Stimulated activated CD4-positive, alpha-beta T cell treated with anti-CD3 and anti-CD28 coated beads, Interleukin-1b, Interleukin-23, amount 100 ng/mL, for 1 hour (primary cell): ENCODE measurements at places on chromosomes 5 and 9.

DNA sequence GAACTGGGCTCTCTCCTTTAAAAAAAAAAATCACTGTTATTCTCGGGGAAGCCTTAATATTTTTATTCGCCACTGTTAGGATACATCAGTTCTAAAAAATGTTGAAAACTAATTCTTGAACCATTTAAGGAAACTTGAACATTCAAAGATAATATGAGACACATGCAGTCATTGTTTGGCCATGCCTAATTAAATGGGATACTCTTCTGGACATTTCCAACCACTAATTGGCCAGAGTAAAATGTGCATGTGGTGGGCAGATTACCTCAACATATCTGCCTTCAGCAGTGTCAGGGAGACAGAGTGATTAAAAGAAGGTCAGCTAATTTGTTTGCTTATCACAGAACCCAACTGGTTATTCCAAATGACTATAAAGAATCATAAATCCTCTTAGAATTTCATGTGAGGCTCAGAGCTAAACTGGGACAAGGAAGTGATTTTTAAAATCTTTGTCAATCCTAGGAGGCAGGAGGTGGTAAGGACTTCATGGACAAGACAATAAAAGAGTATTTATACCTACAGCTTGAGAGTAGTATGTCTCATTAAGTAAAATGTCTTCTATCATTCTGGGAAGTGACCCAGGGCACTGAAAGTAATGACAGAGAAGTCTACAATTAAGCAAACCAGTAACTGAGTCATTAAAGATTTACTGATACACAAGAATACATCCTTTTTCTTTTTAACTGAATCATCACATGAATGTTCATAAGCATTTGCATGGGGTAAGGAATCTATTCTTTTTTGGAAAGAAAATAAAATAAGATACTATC, 242.9 kb upstream of the TRPM3 start:
- DNase-seq: no peak

DNA sequence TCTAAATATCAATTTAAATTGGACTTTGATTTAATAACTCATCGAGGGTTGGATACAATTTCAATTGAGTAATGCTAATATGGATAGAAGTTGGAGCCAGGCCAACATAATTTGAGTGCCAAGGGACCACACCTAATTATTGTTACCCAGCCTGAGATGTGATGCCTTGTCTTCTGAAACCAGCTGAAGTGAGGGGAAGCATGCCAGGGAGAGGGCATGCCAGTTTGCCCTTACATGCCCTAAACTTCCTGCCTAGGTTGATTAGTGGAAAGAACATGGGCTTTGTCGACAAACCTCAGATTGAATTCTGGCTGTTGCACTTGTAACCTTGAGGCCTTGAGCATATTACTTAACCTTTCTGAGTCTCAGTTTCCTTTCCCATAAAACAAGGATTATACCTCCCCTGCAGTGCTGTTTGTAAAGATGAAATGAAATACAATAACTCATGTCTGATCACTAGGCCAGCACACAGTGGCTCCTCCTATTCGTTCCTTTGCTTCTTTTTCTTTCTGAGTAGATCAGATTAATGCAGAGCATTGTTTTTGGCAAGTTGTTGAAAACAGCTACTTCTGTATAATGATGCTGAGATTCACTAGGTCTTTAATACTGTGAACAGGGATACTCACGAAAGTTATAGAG, 412.8 kb downstream of the TLE4 start:
- no peak for DNase-seq

DNA sequence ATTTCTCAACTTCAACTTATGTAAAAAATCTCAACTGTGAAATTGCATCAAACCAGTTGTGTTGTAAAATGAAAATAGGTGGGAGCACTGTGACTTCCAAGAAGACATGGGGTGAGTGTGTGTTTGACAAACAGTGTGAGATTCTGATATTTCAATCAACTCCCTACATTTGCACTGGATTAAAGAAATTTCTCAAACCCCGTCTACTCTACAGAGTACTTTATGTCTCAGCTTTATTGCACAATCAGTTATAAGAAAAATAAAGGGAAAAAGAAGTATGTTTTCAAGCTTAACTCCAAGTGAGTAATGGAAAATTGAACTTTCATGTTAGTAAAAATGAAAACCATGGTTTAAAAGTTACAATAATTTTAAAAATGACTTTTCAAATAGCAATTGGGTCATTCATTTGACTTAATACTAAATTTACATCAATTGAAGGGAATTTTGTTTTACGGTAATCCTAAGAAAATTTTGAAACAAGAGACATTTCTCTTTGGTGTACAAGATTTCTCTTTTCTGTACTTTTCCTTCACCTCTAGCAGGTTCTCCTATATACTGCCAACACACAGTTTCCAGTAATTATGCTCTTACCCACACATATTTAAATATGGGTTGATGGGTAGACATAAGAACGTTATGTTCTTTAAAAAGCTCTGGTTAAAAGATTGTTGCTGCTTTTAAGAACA, 80.3 kb downstream of the CDO1 start:
- no peak for DNase-seq

- DNase-seq: no peak
Measured at GRCh38 chr5:139108063-139108824, 89.9 kb downstream of the SIL1 start.

DNA sequence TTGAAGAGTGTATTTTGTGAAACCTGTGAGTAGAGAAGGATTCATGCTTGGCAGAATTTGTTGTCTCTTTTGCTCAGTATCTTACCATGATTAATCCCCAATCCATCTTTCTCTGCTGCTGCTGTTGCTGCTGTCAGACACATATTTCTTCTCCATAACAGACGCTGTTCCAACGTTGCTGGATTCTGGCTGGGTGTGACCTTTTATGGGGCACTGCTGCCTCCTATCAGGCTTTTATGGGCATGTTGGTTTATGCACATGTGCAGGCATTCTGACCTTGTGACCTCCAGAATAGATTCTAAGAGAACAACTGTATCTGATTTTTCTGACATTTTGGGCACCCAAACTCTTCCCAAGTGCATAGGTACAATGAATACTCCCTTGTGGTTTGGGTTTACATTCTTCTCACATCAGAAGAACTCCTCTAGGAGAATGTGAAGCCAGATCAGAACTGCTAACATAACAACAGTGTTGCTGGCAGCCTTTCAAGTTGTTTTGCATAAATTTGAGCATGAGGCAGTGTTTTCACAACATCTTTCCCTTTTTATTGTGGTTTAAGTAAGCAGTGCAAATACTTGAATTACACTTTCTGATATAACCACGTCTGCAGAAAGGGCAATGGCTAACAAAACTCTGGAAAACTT, 9.2 kb upstream of the ISL1 start:
- no peak for DNase-seq

DNA sequence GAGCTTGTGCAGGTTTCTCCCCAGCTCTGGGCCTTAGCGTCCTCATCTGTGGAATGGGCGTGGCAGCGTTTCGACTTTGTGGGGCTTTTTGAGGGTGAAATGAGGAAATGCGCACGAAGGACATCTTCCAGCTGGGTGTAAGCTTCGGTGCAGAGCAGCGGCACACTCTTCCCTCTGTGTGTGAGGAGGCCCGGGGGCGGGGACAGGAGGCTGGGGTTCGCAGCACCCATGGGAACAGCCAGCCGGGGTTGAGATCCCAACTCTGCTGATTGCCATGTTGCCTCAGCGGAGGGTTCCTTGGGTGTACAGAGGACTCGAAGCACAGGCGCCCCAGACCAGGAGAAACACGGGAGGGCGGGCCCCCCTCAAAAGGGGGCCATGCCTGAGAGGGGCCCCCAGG, 265.6 kb downstream of the NSG2 start:
- no peak for DNase-seq

DNA sequence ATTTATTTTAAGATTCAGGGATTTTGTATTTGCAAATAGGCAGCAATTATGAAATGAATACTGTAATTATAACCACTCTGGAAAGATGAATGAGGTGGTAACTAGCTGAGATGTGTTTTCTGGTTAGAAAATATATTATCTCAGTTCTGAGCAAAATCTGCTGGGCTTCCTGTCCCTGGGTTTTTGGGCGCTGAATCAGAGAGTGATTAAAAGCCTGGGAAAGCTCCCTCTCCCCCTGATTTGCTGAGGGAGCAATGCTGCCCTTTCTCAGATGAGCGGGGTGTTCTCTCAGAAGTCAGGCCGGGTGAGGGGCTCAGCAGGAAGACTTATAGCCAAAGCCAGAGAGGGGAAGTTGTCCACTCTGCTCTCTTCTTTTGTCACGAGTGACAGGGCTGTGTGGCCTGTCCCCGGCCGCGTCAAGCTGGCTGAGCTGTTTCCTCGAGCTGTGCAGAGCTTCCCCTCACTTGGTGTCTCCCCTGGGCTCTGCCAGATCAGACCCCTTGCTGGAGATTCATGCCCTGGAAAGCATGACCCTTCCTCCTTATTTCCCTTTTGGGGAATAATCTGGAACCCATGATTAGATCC, 39.8 kb upstream of the PITX1 start:
- DNase-seq: no peak

- no peak for DNase-seq
Measured at GRCh38 chr9:13575558-13575957, 296.1 kb upstream of the MPDZ start.

DNA sequence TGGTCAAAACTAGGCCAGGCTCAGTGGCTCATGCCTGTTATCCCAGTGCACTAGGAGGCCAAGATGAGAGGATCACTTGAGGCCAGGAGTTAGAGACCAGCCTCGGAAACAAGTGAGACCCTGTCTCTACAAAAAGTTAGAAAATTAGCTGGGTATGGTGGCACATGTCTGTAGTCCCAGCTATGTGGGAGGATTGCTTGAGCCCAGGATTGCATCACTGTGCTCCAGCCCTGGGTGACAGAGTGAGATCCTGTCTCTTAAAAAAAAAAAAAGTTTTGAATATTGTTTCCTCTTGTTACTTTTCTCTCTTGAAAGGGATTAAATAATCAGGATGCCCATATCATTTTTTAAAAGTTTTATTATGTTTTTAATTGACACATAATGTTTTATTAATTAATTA, 7.6 kb downstream of the ARHGEF37 start:
- DNase-seq: no peak

GRCh38 chr9:81530310-81530810, 159.0 kb downstream of the TLE1 start:
- no peak for DNase-seq

DNA sequence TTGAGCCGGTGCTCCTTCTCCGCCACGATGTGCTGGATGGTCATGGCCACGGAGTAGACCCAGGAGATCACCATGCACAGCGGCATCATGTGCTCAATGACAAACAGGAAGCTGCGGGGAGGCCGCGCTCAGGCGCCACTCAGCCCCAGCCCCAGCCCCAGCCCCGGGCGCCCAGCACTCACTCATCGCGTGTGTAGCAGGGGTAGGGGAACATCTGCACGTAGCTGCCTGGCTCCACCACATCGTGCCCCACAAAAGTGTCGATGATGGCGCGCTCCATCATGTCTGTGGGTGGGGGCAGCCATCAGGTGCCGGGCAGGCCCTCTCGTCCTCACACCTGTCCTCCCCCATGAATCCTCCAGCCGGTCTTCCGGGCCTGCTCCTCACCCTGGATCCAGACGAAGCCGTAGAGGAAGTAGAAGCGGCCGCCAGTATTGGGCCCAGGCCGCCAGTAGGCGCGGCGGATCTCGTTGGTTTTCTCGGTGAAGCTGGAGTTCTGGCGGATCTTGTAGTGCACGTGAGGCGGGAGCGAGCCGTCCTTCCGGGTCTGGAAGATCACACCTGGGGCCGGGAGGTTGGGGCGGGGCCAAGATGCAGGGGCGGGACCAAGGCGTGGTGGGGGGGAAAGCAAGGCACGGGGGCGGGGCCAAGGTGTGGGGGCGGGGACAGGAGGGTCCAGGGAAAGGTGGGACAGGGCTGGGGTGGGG, 10.1 kb downstream of the ABCA2 start:
- no peak for DNase-seq

DNA sequence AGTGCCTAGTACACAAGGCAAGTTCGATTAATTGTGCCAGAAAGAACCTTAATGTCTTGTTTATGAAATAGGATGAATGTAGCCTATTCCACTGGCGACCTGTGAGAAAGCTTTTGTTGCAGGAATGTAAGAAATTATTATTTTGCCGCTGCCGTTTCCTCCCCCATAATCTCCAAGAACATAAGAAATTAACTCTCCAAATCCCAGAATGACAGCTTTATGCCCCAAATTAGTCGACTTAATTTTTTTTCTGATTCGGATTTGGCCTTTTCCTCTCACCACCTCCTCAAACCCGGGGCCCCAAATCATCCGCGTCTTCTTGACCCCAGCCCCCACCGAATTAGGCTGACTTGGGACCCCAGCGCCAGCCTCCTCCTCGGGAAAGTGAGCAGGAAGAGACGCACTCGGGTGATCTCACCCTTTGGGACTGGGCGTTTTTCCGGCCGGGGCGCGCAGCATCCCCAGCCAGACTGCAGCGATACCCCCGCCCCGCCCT, 682 bp upstream of the SPTAN1 start:
- no peak for DNase-seq

GRCh38 chr9:121720311-121721057, 69.0 kb downstream of the DAB2IP start:
- no peak for DNase-seq

GRCh38 chr5:154221371-154221896, 30.9 kb downstream of the GALNT10 start:
- DNase-seq: peak; percentile 37

DNA sequence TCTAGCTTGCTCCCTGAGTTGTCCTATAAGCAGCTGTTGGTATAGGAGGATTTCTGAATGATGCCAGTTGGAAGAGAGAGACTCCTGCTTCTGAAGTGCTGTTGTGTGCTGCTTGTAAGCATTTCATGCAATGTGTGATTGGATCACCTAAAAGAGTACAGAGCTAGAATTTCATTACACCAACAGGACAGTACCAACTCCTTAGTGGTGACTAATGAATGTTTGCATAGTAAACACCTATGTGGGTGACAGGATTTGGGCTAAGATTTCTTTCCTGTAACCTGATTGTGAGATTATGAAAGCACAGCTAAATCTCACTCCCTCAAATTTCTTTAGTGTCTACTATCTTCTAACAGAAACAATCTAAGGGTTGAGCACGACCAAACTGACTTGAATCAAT, 67.0 kb downstream of the GCNT1 start:
- DNase-seq: no peak

DNA sequence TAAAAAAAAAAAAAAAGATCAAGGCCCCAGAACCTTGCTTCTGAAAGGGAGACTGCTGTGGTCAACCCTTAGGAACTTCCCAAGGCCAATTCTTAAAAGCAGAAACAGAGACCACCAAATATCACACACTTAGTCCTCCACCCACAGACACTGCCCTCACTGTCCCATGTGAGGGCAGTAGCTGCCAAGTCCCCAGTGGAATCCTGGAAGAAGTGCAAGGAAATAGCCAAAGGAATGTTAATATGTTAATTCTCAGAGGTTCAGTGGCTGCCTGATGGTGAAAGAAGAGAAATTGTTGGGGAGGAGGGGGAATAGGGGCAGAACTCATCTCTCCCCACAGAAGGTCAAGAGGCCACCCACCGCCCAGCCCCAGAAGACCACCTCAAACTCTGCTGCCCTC, 23.1 kb downstream of the FSTL4 start:
- DNase-seq: no peak

- no peak for DNase-seq
Measured at GRCh38 chr5:82749461-82749820, 327.8 kb downstream of the TMEM167A start.

- no peak for DNase-seq
Measured at GRCh38 chr9:103215197-103215596, 220.1 kb downstream of the CYLC2 start.
